Stimulated activated CD8-positive, alpha-beta memory T cell treated with anti-CD3 and anti-CD28 coated beads, Interleukin-12 subunit alpha, Interleukin-12 subunit beta, amount 100 ng/mL, for 1 hour (primary cell): ENCODE measurements at places on chromosomes 11 and 22.

DNA sequence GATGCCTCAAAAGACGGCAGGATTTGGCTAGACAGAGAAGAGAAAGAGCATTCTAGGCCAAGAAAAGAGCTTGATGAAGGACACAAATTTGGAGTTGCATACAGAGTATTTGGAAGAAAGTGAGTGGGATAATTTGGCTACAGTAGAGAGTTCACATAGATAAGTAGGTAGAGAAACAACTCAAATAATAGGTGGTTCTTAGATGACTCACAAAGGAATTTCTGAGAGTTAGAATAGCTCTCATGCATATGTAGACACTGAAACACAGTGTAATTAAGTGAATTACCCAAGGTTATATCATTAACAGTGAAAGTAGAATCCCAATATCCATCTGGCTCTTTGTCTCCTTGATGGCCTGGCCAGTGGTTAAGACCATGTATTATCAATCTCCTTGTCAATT, 228.6 kb upstream of the DDI1 start:
- DNase-seq: no peak

- no peak for DNase-seq
Measured at GRCh38 chr11:4211991-4212390, 117.4 kb downstream of the RRM1 start.

GRCh38 chr11:11850668-11851067, 8.9 kb downstream of the USP47 start:
- no peak for DNase-seq

- DNase-seq: no peak
Measured at GRCh38 chr11:14240221-14240620, 118.8 kb downstream of the RRAS2 start.

- DNase-seq: no peak
Measured at GRCh38 chr11:46050662-46051061, 70.6 kb downstream of the PHF21A start.

DNA sequence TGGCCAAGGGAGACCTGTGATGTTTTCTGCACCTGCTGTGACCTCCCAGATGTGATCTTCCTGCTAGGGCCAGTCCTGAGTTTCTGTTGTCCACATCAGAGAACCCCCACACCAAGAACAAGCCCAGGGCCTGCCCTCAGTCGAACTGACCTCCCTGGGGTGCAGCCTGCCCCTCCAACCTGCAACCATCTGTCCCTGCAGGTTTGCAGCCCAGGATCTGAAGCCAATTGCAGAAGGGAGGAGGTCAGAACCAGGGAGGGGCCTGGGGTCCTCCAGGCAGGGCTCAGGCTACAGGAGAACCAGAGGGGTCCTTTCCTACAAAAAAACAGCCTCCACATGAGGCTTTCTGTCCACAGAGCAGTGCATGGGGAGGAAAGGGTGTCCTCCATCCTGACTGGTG, 807 bp downstream of the TRIM3 start:
- no peak for DNase-seq

- DNase-seq: no peak
Measured at GRCh38 chr22:45638834-45639746, 32.5 kb upstream of the ATXN10 start.

GRCh38 chr11:76717369-76717768, 46.8 kb upstream of the LRRC32 start:
- DNase-seq: no peak

GRCh38 chr11:15113381-15113780, 1.3 kb upstream of the INSC start:
- DNase-seq: no peak

DNA sequence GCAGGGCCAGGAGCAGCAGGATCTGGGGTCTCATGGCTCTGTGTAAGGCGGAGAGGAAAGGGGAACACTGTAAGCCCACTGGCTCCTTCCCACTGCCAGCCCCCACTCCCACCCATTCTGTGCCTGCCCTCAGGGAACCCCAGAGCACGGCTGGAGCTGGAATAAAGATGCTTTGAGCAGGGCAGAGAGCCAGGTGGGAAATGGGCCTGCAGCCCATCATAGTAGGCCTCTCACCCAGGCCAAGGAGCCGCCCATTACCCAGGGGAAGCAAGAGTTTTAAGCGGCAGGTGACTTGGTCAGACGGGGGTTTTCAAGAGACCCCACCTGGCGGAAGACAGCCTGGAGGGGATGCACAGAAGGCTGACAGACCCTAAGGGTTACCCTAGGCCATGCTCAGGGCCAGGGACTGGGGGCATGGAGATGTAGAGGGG, 4.6 kb downstream of the LRRC32 start:
- DNase-seq: no peak

- DNase-seq: no peak
Measured at GRCh38 chr11:72519220-72519881, 85.0 kb upstream of the CLPB start.

GRCh38 chr22:49724030-49724892, 103.4 kb downstream of the BRD1 start:
- no peak for DNase-seq

DNA sequence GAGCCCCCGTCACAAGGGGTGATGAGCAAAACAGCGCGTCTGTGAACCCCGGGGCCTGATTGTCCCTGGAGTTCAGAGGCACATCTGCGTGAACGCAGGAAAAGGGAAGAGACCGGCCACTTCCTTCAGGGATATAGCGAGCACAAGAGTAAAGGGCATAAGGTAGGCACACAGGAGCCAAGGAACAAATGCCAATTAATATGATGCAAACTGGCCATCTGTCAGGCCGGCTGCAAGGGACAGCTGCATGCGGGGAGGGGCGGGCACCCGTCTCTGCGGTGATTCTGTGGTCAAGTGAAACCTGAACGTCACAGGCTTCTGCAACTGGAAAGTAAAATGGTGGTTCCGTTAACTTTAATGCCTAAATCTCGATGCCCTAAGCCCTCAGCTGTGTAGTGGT, 64.7 kb downstream of the TRIM29 start:
- no peak for DNase-seq

DNA sequence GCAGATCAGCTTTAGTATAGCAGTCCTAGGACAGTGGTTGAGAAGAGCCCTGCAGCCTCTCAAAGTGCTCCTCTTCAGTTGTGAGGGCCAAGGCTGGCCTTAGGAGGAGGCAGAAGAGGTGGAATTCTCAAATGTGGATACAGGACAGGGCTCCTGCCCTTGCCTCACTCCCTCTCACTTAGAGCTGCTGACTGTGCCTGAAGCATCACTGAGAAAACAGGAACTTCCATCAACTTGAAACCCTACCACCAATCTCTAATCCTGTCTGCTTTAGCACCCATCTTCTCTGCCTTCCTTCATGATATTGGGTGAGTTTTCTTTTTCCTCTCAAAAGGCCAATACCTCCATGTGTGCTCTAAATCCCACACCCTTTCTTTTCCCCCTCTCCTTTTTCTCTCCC, 14.4 kb upstream of the UCP3 start:
- no peak for DNase-seq
